ENCODE measurements at places on chromosomes 5 and 9.
A peak's percentile ranks its signal among the peaks of the same experiment; 100 is the strongest.

GRCh38 chr5:111126896-111127295 lies 34.7 kb downstream of the WDR36 start:
- DNase-seq: no peak

GRCh38 chr5:54876976-54877375 lies 108.4 kb downstream of the ESM1 start:
- DNase-seq: no peak

DNA sequence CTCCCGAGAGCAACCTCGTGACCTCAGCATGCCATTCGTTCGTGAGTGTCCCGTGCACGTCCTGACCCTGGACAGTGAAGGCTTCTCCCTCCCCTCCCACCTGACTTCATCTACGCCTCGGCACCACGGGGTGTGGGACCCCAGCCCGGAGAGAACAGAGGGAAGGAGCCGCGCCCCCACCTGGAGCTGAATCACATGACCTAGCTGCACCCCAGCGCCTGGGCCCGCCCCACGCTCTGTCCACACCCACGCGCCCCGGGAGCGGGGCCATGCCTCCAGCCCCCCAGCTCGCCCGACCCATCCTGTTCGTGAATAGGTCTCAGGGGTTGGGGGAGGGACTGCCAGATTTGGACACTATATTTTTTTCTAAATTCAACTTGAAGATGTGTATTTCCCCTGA lies 38.3 kb upstream of the FCN2 start:
- DNase-seq: no peak

GRCh38 chr5:135134691-135135381 lies 100.8 kb upstream of the PITX1 start:
- DNase-seq: no peak

DNA sequence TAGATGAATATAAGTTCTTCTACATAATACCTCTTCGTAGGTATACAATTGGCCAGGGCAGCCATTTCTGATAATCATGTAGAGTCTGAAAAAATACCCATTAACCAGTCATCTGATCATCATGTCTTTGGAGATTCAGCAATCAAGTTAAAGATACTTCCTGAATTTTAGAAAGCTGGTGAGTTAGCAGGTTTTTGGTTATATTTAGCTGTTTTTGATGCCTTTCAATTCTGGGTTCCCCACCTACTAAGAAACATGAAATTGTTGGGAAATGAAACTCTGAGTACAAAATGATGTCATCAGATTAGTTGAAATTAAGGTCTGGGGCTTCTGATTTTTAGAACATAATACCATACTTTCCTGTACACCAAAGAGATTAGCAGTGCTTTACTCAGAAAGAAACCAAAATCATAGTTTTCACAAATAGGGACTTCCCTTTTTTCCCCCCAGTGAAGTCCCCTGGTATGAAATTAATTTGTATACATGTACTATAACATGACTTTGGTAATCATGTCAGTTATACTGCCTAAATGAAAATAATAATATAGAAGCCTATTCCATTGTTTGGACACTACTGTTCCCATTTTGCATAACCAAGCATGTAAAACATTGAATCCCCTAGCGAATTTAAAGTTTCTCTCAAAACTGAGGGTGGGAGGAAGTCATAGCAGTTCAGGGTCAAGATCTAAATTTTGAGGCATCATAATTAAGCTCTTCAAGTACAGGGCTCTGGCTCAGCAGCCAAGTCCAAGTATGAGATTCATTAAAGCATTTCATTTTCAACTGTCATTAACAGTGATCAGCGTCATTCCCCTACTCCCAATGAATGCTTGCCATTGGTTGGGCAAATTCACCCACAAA lies 17.9 kb downstream of the PRLR start:
- DNase-seq: no peak

- DNase-seq: no peak
Measured at GRCh38 chr9:33092634-33093033, 16.2 kb upstream of the SMU1 start.

DNA sequence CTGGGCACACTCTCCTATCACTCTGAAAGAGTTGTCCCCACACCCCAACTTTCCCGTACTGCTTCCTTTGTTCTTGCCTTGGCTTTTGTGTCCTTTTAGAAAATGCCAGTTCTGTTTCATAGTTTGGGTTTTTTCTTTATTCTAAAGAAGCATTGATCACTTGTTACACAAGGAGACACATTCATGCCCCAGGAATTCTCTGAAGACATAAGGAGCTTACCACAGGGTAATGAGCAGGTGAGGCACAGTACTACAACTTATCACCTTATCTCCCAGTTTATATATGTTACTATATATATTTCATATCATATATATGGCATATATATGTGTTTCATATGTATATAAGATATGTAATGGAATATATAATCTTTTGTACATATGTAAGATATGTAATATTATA lies 6.5 kb upstream of the SSBP2 start:
- no peak for DNase-seq

DNA sequence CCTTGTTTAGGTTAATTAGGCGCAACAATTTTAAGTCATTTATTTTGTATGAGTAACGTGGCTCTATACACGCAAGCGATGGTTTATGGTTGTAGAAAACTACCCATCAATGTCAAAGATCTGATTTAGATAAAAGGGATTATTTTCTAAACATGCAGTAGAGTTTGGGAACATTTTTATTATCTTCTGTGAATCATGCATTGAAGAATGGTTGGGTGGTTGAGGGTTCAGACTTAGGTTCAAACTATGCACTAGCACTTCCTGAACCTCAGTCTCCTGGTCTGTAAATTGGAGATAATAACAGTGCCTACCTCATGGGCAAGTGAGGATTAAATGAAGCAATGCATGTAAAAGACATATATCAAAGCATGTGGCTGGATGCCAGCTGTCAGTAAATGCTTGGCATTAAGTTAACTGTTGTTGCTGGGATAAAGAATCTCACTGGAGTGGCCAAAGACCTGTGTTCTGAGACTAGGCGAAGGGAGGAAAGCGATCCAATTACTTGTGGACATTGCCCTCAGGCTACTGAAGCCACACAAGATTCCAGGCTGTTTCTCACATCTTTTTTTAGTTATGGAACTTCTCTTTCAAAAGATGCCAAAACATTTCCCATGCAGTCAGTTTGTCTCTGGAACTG lies 1.1 kb upstream of the OTULINL start:
- DNase-seq: no peak

- peak; percentile 69 for DNase-seq
Measured at GRCh38 chr5:177537389-177538361, 16.7 kb downstream of the FAM193B start.

GRCh38 chr5:36692791-36693763 lies 86.7 kb downstream of the SLC1A3 start:
- DNase-seq: no peak

GRCh38 chr5:164041105-164041504 lies 535.7 kb downstream of the MAT2B start:
- DNase-seq: no peak

GRCh38 chr9:72065076-72065475 lies 4.7 kb upstream of the C9orf57 start:
- DNase-seq: peak; percentile 1

GRCh38 chr5:107456281-107456715 lies 214.4 kb downstream of the EFNA5 start:
- DNase-seq: no peak

- no peak for DNase-seq
Measured at GRCh38 chr9:128636556-128637530, 19.8 kb downstream of the DYNC2I2 start.

DNA sequence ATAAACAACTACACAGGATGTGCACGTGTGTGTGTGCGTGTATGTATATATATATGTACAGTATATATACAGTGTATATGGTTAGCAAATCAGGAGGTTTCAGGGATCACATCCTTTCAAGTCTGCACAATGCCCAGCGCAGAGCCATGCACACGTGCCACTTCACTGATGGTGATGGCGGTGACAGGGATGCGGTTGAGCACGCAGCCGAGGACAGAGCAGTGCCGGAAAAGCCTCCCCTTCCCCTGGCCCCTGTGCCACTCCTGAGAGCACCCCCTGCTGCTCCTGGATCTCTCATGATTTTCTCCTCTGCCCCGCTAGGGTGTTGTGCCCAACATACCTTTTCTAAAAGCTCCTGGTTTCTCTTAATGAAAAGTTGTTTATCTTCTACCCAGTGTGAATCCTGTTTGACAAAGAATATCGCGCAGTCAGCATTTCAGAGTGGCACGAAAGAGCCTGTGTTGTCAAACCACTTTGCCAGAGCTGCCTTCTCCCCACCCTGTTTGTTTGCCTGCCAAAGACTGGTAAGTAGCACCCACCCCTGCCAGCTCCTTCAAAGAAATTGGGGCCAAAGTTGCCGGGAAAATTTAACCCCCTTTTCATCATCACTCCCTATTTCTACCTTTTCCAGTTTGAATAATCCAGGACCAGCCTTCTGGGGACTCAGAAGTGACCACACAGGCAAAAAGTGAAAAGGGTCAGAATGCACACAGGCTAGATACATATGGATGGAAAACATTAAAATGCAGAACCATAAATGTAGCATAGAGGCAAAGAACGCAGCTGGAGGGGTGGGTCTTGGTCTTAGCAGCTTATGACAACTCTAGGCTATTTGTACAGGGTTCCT lies 126.2 kb upstream of the DPYSL3 start:
- no peak for DNase-seq

DNA sequence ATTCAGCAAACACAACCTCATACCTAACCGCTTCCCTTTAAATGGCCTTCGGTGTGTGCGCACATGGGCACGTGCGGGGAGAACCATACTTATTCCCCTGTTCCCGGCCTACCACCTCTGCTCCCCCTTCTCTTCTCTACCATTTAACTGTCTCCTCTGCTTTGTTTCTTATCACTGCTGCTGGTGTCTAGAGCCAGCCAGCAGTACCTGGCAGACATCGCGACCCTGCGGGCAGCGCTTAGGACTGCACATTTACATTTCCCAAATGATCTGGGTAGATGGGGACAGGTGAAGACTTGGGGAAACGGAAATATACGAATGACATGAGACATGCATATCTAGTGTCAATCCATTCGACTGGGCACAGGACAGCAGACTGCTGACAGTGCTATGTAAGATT lies 56.6 kb downstream of the PSMB7 start:
- no peak for DNase-seq

DNA sequence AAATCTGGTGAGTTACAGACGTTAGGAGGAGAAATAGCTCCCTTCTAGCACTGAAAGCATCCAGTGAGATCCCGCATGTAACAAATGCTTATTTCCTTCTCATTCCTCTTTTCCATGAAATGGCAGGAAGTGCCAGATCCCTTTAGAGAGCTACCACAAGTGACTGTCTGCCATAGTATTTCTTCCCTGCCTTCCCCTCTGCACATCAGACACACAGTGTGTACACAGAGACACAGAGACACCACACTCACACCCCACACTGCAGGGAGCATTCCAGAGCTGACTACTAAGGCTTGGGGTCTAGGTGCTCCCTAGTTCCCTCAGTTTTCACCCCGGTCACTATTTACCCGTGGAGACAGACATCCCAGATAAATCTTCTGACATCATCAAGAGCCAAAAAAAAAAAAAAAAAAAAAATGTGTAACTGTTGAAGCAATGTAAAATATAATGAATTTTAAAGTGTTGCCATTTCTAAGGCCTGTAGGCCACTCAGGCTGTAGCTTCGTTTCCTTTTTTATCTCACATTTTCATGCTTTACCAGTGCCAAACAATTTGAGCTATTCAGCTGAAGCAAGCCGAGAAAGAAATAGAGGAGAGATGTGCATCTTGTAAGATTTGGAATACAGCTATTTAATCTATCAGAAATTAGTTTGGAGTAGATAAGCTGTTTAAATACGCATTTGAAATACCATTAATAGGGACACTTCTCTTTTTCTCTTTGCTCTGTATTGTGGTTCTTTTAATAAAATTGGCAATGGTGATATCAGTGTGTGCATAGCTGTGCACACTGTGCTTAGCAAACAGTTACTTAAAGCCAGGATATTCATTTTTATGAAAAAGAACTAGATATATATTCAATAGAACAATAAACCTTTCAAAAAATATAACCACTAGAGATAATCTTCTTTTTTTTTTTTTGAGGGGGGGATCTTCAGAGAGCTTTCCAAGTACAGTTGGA lies 405.5 kb downstream of the PDE4D start:
- DNase-seq: no peak

DNA sequence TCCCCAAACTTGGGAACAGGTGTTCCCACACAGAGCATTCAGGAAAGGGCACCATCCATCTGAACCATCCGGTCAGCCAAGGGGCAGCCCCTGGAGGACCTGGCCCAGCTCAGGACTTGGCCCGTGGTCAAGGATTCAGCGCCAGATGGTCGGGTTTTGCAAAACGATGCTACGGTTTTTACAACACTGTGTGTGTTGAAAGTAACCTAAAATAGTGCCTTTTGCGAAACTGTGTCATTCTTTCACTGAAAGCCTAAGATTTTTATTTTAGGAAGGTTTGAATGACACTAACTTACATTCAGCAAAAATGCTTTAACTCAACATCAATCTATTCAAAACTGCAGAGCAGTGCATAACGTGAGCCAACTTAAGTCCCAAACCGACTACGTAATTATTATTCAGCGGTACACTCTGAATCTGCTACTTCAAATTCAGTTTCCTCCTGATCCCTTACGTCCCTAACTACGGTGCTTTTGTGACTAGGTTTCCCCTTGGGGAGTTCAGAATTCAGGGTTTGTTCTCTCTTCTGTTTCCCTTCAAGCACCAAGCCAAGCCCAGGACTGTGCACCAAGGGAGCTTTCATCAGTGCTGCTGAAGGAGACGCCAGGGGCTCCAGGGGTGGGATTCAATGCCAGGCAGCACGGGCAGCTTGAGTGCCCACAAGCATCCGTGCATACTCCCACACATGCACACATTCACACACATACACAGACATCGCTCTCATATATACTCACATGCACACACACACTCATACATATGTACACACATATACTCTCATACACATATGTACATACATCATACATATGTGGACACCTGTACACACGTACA lies 25.8 kb downstream of the LPCAT1 start:
- no peak for DNase-seq

GRCh38 chr5:10849278-10849677 lies 88.2 kb upstream of the DAP start:
- DNase-seq: no peak

DNA sequence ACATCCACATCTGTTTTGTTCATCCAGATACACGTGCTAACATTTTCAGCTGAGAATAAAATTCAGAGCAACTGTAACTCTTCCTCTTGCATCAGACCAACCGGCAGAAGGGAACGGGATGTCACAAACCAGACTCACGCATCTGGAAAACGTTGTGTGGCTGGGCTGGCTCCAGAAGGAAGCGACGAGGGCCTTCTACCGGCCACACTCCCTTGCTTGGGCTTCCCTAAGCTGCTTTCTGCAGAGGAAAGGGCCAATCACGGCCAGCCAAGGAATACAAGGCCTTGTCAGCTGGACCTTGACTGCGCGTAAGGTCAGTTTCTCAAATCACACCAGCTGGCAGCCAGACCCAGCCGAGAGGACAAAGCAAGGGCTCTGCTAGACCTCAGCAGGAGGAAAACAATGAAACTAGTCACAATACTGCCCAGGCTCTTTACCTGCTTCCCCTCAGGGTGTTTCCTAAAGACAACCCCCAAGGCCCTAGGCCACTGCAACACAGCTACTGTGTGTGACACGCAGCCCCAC lies 106.1 kb downstream of the THBS4 start:
- peak; percentile 42 for DNase-seq

- no peak for DNase-seq
Measured at GRCh38 chr5:146589028-146589345, 73.0 kb upstream of the GPR151 start.
